ENCODE measurements at places on chromosomes 16 and 17.

DNA sequence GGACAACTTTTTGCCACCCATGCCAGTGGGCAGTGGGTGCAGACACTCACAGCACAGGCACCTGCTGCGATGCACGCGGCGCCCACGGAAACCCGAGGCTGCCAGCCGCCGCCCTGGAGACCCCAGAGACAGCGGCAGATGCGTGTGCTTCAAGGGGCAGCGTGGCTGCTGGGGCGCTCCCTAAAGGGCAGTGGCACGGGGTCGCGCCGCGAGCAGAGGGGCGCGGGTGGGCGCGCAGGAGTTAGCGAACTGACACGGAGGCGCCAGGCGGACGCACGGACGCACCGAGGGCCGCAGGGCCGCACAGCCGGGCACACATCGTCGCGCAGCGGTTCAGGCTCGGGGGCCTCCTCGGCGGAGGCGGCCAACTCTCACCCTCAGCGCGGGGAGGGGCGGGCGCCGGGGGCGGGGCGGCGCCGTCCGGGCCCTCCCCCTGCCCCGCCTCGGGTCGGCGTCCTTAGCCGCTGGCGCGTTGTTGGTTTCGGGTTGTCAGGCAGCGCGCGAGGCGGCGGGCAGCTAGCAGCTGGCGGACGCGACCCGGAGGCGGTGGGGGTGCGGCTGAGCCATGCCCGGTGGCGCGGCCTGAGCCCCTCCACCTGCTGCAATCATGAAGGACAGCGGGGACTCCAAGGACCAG is at the start of gene KIF19:
Gene KIF19, plus strand, starts transcription at position 484 of the 637 bp plus-strand sequence. Its CDS starts 124 bp downstream, at position 608.
- DNase-seq = peak; percentile 27

DNA sequence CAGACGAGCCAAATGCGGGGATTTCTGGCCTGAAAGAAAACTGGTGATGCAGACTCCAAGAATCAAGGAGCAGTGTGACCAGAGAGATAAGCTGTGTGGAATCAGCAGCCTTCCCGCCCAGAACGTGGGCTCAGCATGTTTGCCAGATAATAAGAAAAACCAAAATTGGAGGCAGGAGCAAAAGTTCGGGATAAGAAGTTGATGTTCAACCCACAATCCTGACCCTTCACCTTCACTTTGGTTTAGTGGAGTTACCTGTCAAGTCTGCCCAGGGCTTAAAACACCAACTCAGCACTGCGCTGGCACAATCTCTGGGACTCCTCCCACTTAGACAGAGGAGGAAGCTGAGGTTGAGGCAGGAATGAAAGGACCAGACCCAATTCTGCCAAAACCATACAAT is 3.1 kb downstream of the SLC43A2 start:
- no peak for DNase-seq

DNA sequence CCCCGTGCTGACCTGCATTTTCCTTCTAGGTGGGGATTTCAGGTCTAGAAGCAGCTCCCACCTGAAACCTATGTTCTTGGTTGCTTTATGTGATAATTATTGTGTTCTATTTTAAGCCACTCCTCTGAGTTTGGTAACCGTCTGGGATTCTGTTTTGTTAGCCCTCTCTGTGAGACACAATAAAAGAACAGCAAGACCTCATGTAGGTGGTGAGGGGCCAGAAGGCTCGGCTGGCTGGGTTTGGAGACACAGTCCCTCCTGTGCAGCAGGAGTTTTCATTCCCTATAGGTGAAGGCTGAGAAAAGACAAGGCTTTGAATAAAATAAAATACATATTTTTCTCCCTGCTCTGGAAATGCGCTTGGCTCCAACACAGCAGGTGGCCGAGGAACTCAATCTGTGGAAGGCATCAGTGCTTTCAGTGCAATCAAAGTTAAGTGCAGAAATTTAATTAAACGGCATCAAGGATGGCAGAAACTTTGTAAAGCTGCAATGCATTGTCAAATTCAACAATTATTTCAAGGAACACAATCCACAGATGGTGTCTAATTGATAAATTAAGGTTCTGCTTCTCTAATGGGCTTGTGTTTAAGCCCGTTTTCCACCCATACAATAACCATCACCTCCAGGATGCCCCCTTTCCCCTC is 107.8 kb downstream of the MSI2 start:
- no peak for DNase-seq

DNA sequence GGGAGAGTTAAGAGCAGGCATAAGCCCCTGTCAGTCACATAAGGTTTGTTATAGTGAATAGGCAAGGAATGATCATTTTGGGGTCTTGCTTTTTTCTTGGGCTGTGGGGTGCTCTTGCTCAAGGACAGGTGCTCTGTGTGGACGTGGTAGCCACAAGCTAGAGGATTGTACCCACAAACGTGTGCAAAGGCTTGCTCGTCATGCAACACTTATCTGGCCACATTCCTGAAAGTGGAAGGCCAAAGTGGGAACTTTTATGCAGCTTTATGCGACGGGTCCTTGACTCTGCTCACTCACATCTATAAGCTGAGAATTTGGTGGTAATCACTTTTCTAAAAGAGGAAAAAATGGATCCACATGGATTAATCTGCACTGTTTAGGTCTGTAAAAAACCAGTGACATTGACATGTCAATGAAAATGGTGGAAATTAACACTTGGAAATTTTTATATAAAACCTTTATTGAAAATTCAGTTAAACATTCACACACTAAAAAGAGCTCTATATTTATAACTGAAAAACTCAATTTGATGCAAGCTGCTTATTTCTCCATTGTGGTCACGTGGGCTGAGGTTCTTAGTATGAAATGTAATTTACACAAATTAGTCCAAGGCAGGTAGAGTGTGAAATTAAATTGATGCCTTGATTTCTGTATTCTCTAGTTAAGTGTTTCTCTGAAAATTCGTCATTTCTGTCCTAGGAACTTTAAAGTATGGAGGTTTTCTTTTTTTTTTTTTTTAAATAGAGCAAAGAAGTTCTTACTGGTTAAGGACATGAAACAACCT is 162.3 kb downstream of the MSI2 start:
- no peak for DNase-seq
